ENCODE measurements at places on chromosomes 7 and 10. TPM values are rescaled to one million over a fixed set of nuclear protein-coding genes. Genes with fewer than 3 reads are reported as not detected.
A peak's percentile ranks its signal among the peaks of the same experiment; 100 is the strongest.

DNA sequence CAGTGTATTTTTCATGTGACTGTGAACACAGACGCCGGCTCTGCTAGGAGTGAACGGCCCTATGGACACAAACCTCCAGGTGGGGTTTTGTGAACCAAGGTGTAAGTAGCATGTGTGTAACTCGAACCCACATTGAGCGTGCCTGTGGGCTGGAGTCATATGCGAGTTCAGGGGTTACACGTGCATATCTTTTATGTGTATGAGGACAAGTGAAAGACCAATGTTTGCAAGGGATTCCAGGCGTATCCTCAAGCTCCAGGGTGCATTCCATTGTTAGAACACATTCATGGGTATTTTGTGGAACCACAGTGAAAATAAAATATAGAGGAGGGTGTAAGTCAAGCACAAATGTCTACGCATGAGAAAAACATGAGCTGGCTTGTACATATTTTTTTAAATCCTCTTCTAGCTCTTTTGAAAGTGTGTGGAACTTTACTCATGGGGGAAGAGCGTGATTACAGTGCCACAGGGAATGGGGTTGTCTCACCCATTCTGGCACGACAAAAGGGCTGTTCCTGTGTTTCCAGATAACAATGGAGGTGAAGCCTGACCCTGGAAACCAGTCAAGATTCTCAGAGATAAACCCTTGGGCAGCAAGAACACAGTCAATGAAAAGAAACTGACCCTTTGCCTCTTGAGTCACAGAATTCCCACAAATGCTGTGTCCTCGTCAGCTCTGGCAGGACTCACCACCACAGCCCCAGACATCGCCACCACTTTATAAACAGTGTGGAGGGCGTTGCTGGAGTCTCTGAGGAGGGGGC lies 37.0 kb upstream of the GOT1 start:
- H3K4me3 ChIP-seq, result no peak overlapping the region
- H3K4me1 ChIP-seq, result peaks cover 6% of the 10 kb centered on the region
- peaks cover 26% of the 10 kb centered on the region for H3K27me3 ChIP-seq

DNA sequence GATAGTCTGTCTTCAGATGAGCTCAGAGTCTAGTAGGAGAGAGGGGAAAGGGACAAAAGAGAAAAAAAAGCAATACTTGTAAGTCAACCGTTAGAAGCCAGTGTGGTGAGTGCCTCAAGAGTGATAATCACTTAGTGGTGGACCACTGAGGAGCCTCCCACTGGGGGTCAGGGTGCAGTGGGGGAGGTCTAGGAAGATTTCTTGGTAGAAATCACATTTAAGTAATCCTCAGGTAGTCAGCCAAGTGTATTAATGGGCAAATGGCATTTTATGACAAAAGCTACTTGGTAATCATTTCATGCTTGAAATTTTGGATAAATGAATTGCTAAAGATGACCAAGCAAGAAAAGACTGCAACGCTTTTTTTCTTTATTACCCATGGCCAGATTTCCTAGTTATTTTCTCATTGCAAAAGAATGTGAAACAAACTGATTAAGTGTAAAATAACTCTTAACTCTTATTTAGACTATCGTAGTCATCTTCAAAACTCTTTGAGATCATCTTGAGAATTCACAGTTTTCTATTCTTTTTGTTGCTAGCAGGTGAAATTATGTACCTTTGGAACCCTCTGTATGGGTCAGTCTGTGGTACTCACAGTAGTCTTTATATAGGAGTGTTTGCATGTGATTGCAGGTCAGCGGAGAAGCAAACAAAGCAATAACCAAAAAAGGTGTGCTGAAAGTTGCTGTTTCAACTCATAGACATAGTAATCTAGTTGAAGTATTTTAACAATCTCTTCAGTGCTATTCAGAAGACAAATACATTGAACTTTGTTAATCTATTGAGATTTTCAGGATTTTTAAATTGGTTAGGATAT lies 63.9 kb downstream of the PPP1R9A start:
- H3K4me3 ChIP-seq, result no peak overlapping the region
- peaks cover 12% of the 10 kb centered on the region for H3K4me1 ChIP-seq
- H3K27ac ChIP-seq, result peak overlapping the region; percentile 13
- peaks cover 3% of the 10 kb centered on the region for H3K27me3 ChIP-seq

DNA sequence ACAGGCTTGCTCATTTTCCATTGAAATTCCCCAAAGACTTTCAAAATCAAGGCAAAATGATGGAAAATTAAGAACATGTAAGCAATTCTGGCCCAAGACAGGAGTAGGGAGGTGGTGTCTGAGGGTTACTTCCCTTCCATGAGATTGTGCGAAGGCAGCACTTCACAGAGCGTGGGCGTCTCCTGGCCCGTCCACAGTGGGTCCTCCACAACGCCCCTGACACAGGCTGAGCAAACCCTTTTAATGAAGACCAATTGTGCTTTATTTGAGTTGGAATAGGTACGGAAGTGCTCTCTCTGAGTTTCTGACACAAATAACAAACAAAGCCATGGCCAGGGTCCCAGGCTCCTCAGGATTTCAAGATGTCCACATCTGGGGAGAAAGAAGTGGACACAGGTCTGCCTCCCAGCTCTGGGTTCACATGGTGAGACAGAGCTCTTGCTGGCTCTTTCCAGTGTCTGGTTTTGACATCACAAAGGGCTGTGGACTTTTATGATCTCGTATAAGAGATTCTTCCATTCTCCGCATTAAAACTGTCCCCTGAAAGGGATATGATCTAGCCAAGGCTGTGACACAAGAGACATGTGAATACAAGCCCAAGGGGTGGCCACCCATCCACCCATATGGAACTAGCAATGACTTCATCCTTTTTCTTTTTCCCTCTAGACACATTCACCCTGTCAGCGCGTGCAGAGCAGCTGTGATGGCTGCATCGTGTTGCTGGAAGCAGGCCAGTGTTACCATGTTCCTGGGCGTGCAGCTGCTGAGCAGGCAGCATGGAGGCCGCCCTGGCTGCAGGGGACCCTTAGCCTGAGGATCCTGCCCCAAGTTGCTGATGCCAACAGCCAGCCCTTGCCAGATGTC lies 145.6 kb downstream of the ADAM12 start:
- peaks cover 6% of the 10 kb centered on the region for H3K4me1 ChIP-seq
- DNase-seq, result peak; percentile 75
- H3K4me3 ChIP-seq, result no peak overlapping the region
- H3K27ac ChIP-seq, result no peak overlapping the region
- H3K36me3 ChIP-seq, result no peaks in the 10 kb centered on the region
- H3K27me3 ChIP-seq, result no peaks in the 10 kb centered on the region

DNA sequence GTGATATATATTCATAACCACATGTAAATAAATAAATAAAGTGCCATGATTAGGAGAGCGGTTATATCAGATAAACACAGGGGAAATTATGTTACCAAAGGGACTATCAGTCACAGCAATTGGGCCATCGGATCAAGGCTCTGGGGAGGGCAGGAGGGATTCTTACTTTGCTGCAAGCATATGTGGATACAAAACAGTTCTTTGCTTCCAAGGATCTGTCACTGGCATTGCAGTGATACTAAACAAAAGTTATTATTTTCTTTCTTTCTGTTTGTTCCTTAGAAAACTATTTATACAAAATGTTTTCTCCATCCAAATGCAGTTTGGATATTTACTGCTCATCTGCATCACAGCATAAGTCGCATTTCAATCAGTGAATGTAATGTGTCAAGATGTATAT lies 188.4 kb upstream of the MGMT start:
- H3K4me3 ChIP-seq, result no peak overlapping the region
- no peak for DNase-seq
- no peak overlapping the region for H3K27ac ChIP-seq
- no peaks in the 10 kb centered on the region for H3K4me1 ChIP-seq
- no peaks in the 10 kb centered on the region for H3K27me3 ChIP-seq

- no peaks in the 10 kb centered on the region for H3K36me3 ChIP-seq
- peaks cover 35% of the 10 kb centered on the region for H3K27me3 ChIP-seq
- H3K4me3 ChIP-seq, result no peak overlapping the region
- no peaks in the 10 kb centered on the region for H3K4me1 ChIP-seq
- H3K27ac ChIP-seq, result no peak overlapping the region
- DNase-seq, result no peak
Observed at GRCh38 chr7:100781255-100781654, 46.1 kb downstream of the EPHB4 start.

GRCh38 chr7:128388145-128388485 lies 21.7 kb downstream of the IMPDH1 start:
- H3K36me3 ChIP-seq, result no peaks in the 10 kb centered on the region
- H3K4me1 ChIP-seq, result peaks cover 5% of the 10 kb centered on the region
- no peak overlapping the region for H3K4me3 ChIP-seq
- H3K27ac ChIP-seq, result no peak overlapping the region
- no peak for DNase-seq
- peaks cover 7% of the 10 kb centered on the region for H3K27me3 ChIP-seq

DNA sequence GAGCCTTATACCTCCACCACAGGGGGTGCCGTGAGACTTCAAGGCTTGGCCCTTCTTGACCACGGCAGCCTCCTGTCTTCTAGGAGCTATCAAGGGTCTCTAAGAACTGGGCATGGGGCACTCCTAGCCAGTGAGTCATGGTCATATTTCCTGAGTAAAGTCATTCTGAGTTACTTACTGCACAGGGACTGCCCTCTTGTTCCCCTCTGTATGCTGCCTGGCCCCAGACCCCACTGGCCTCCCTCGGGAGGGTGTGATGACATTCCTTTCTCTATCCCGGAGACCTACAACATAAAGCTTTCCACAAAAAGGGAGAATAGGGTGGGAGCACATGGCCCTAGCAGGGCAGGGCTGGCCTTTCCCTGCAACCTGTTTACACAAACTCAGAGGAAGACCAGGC lies 21.4 kb downstream of the DPCD start:
- no peak overlapping the region for H3K4me3 ChIP-seq
- peaks cover 13% of the 10 kb centered on the region for H3K36me3 ChIP-seq
- peak overlapping the region; percentile 36 for H3K27ac ChIP-seq
- peaks cover 5% of the 10 kb centered on the region for H3K27me3 ChIP-seq

DNA sequence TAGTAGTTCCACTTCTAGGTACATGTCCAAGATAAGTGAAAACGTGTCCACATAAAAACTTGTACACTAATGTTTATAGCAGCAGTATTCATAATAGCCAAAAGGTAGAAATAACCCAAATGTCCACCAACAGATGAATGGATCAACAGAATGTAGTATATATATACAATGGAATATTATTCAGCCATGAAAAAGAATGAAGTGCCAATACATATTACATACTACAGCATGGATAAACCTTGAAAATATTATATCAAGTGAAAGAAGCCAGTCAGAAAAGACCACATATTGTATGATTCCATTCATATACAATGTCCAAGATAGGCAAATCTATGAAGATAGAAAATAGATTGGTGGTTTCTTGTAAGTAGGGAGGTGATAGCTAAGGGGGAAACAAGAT lies 47.8 kb upstream of the WASL start:
- no peaks in the 10 kb centered on the region for H3K27me3 ChIP-seq
- H3K4me1 ChIP-seq, result peaks cover 8% of the 10 kb centered on the region
- H3K36me3 ChIP-seq, result no peaks in the 10 kb centered on the region

- no peak overlapping the region for H3K4me3 ChIP-seq
- peaks cover 45% of the 10 kb centered on the region for H3K27me3 ChIP-seq
- no peak overlapping the region for H3K27ac ChIP-seq
- no peak for DNase-seq
- H3K4me1 ChIP-seq, result peaks cover 6% of the 10 kb centered on the region
- H3K36me3 ChIP-seq, result no peaks in the 10 kb centered on the region
Observed at GRCh38 chr7:318878-319661, 29.1 kb downstream of the FOXL3 start.

DNA sequence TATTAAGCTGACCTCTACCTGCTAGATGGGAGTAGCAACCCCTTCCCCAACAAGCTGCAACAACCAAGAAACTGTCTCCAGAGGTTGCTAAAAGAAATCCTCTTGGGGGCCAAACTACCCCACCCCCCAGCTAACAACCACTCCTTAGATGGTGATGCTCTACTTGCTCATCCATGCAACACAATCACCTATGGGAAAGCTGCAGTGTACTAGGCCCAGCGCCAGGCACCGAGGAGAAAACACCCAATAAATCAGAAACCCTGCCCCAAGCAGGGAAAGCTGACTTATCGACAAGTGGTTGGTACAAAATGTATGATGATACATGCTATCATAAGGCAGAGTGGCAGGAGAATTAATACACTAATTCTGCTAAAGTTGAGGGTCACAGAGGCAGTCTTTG lies 17.3 kb downstream of the SLC25A13 start:
- H3K27me3 ChIP-seq, result no peaks in the 10 kb centered on the region
- H3K36me3 ChIP-seq, result no peaks in the 10 kb centered on the region
- peaks cover 31% of the 10 kb centered on the region for H3K4me1 ChIP-seq
- H3K4me3 ChIP-seq, result peak overlapping the region; percentile 50
- DNase-seq, result peak; percentile 8
- H3K27ac ChIP-seq, result peak overlapping the region; percentile 82

DNA sequence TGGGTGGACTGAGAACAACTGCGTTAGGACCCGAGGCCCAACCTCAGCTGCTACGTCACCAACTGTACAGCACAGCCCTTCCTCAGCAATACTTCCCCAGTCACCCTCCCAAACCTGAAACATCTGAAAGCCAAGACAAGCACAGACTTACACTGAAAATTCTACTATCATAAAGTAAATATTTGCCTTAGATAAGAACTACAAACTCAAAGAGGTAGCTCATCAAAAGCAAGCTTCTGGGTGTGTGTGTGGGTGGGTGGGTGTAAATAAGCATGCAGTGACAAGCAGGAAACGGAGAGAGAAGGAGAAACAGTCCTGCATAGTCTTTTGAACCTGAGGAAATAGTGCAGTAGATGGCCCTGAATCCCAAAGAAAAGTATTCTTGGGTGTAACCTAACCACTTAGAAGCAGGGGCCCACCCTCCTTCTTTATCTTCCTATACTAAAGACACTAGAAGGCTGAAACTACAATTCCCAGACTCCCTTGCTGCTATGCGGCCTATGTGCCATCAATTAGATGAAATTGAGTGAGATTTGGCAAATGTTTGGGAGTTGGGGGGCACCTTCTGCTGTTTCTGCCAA lies 18.7 kb downstream of the SLC25A13 start:
- peaks cover 31% of the 10 kb centered on the region for H3K4me1 ChIP-seq
- H3K27me3 ChIP-seq, result no peaks in the 10 kb centered on the region
- DNase-seq, result no peak

DNA sequence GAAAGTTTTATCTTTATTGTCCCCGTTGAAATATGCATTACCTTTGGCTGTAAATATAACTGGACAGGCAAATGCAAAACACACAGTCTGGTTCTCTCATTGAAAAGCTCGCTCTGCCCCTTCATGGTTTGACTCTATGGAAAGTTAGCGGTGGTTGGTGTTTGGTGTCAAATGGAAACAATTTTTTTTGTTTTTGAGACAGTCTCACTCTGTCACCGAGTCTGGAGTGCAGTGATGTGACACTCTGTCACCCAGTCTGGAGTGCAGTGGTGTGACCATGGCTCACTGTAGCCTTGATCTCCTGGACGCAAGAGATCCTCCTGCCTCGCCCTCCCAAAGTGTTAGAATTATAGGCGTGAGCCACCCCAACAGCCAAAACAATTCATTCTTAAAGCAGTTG lies 149.7 kb downstream of the LRRC4 start:
- H3K27ac ChIP-seq, result no peak overlapping the region
- H3K27me3 ChIP-seq, result no peaks in the 10 kb centered on the region
- no peak for DNase-seq
- no peak overlapping the region for H3K4me3 ChIP-seq

- no peak overlapping the region for H3K4me3 ChIP-seq
- no peaks in the 10 kb centered on the region for H3K36me3 ChIP-seq
- H3K27me3 ChIP-seq, result peaks cover 8% of the 10 kb centered on the region
- H3K27ac ChIP-seq, result no peak overlapping the region
Observed at GRCh38 chr7:134779741-134780065, 269 bp downstream of the CALD1 start.

GRCh38 chr7:44222776-44223261 lies 22.0 kb downstream of the YKT6 start:
- H3K36me3 ChIP-seq, result no peaks in the 10 kb centered on the region
- no peak overlapping the region for H3K4me3 ChIP-seq
- no peaks in the 10 kb centered on the region for H3K4me1 ChIP-seq
- peaks cover 18% of the 10 kb centered on the region for H3K27me3 ChIP-seq
- no peak for DNase-seq

SFMBT2 gene
- 0.12 TPM for total RNA-seq

BTBD16 gene
- total RNA-seq, result not detected

AKR1C1 gene
- total RNA-seq, result 3.5 TPM

CTBP2 gene
- total RNA-seq, result 78.1 TPM

C10orf143 gene
- 2.4 TPM for total RNA-seq

CLDN3 gene
- not detected for total RNA-seq

All from HFFc6 (cell line).